Right forelimb (tissue), 1 donor: ENCODE measurements at places on chromosomes 5 and 9.
A peak's percentile ranks its signal among the peaks of the same experiment; 100 is the strongest.

GRCh38 chr9:76516871-76517270 is 57.9 kb downstream of the GCNT1 start:
- no peak for DNase-seq

DNA sequence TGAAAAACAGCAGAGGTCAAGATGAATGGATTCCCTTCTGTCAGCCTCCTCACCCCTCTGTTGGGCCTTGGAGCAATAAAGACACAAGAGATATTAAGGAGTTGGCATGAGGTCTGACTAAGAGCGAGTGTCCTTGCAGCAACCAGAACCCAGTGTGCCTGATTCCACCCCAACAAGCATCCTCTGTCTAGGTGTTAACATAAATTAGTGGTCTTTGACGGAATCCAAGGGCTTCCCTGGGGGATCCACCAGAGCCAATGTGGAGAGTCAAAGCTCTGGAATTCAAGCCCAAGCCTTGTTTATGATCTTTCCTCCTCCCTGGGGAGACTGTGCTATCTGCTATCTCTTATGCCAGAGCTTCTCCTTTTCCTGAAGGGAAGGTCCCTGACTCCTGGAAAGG is 128.1 kb upstream of the SMIM23 start:
- no peak for DNase-seq

DNA sequence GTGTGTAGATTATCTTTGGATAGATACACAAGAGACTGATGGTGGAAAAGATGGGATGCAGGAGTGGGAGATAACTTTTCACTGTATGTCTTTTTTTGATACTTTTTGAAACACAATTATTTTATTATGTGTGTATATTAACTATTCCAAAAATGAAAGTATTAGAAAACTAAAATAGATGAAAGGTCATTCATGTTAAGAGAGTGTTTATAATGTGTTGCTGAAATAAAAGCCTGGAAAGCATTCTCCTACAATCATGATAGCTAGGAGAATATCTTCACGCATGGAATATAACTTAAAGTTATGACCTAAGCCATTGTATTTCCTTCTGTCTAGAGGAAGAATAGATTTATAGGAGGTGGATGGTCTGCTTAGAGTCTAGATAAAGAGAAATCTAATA is 154.8 kb upstream of the MAST4 start:
- no peak for DNase-seq

- DNase-seq: no peak
Observed at GRCh38 chr5:109155625-109156024, 254.1 kb downstream of the PJA2 start.

- no peak for DNase-seq
Observed at GRCh38 chr5:159884917-159885620, 31.2 kb upstream of the ADRA1B start.

GRCh38 chr5:176738637-176739250 is 71.6 kb upstream of the UNC5A start:
- peak; percentile 30 for DNase-seq

DNA sequence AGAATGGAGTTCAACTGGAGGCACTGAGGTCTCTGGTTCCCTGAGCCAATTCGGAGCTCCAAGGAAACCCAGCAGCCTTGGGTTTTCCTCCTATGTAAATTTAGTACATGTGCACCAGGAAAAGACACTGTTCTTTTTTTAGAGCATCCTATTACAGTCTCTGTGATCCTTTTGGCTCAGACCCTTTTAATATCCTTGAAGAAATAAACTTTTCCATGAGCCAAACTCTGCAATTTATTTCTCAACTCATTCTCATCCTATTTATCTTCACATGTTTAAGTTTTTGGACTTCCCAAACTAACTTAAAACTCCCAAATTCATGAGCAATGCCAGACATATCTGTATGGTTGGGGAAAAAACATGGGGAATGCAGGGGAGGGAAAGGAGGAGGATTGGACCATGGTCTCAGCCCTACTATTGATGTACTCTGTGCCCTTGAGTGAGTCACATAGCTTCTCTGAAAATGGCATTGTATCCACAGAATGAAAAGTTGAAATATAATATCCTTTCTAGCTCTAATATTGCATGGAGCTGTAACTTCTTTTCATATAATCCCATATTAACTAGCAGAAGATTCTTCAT is 76.6 kb downstream of the PAPPA start:
- no peak for DNase-seq

DNA sequence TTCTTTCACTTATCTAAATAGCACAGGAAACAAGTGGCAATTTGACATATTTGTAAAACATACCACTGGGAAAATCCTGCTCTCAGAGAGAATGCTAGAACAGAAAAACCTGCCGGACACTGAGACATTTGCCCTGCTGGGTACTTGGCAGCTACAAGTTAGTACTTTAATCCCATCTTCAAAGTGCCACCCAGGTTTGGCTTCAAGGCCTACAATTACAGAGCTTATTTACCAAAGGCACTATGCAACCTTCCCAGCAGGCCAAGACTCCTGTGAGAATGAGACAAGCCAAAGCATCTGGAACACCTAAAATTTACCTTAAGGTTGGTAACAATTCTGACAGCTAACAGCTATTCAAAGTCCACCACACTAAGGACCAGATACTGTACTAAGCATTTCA is 78.3 kb downstream of the TSSK1B start:
- no peak for DNase-seq

DNA sequence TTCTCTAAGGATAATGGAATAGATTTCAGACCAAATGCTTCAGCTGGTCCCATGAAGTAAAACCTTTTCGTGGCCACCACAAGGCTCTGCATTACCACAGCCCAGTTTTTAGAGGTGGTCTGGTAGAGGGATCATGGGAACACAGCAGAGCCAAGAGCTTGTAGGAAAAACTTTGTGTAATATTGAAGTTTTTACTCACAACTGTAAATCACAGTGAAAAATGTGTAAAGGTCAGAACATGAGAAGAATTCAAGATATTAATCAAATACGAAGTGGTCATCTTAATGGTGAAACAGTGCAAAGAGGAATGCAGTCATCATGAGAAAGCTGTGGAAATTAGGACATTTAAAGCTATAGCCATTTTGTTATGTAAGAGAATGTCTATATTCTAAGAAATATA is 197.5 kb downstream of the NPR3 start:
- no peak for DNase-seq

GRCh38 chr9:4079906-4080305 is 220.0 kb downstream of the GLIS3 start:
- no peak for DNase-seq

GRCh38 chr5:177450667-177451424 is 4.2 kb downstream of the PRR7 start:
- DNase-seq: no peak

GRCh38 chr5:148739524-148739923 is 85.2 kb upstream of the HTR4 start:
- no peak for DNase-seq

DNA sequence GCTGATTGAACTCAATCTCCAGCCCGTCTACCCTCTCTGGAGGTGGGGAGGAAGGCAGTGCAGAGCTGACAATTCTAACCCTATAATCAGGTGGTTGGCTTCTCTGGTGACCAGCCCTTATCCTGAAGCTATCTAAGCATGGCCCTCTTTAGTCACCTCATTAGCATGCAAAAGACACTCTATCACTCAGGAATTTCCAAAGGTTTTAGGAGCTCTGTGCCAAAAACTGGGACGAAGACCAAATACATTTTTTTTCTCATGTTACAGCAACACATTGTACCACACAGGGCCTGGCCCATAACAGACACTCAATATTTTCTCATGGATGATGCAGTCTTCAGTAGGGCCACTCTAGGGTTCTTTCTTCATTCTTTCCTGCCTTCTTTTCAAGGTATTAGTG is 118.8 kb upstream of the VLDLR start:
- DNase-seq: no peak

- DNase-seq: no peak
Observed at GRCh38 chr5:94691291-94691690, 72.8 kb downstream of the SLF1 start.

DNA sequence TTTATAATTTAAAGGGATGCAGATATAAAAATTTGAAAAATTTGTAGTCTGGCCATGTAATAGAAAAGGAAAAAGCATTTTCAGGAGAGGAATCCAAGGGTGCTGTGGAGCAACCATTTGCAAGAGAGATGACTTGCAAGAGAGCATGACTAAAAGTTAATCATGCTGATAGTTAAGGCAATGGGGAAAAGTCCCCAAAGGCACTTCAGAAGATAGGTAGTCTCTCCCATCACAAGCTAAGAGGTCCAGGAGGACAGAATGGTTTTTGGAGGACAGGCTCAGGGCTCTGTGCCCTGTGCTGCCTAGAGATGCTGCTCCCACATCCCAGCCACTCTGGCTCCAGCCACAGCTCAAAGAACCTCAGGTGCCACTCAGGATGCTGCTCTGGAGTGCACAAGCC is 38.8 kb downstream of the DNAJB5 start:
- DNase-seq: no peak

DNA sequence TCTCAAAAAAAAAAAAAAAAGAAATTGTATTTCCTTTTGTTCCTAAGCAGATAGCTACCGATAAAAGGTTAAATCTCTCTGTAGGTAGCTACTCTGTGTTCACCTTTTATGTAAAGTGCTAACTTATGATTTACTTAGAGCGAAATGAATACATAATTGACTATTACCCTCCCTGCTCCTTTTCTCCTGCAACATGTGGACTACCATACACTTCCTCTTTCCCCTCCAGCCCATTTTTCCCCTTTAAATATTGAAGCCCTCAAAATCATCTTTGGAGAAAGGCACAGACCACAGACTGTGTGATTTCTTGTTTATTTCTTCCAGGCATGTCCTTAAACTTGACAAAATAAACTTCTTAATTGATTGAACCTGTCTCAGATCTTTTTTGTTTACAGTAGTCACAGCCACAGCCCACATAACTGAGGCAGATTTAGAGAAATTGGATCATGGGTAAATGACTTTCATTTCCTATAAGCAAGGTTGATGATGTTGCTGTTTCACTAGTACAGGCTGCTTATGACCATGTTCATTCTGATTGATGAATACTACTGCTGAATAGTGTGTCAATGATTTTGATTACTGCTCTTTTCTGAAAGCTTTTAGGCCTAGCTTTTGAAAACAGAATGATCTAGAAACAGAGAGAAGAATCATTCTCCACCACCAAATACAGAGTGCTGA is 59.2 kb downstream of the PHAX start:
- DNase-seq: no peak

- no peak for DNase-seq
Observed at GRCh38 chr5:126369995-126370731, 53.0 kb upstream of the GRAMD2B start.
